ENCODE measurements at places on chromosomes 12 and 14.

GRCh38 chr12:103645202-103645601 is 58.1 kb downstream of the STAB2 start:
- no peak for DNase-seq

- DNase-seq: no peak
These were observed 281.5 kb downstream of the CACNA1C start for GRCh38 chr12:2334271-2334670.

DNA sequence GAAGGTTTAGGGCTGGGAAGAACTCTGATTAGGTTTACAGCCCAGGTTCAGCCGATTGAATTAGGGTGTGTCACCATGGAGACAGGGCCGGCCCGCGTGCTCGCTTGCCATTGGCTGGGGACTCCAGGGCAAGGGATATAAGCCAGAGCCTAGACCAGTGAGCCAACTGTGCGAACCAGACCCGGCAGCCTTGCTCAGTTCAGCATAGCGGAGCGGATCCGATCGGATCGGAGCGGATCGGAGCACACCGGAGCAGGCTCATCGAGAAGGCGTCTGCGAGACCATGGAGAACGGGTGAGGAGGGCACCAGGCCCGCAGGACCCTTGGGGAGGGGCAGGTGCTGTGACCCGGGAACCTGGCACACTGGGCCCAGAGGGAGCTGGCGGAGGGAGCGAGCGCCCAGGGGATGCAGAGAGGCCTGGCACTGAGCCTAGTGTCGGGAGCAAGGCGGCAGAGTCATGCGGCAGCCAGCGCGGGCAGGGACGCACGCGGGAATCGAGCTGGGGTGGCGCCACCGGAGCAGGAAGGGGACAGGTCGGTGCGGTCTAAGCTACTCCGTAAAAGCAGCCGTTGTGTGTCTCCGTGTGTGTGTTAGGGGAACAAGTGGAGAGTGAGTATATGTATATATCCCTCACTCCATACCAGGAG is at the start of gene PNP:
Gene PNP, plus strand, starts transcription at position 165 of the 648 bp plus-strand sequence. Its CDS starts 119 bp downstream, at position 284.
- DNase-seq: peak; percentile 73

DNA sequence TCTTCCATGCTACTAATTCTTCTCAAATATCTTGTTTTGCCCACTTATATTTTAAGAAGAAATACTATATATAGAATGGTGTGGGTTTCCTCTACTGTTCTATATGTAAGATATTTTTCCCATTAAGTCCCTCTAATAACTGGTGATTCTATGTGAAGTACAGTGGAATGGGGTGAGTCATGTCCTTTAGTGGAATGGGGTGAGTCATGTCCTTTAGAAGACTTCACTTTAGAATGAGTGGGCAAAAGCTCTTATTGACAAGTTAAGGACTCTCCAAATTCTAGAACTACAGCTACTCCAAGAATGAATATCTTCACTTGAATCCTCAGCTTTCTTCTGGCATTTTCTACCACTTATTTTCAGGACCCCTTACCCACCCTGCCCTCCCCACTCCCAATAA is 349.9 kb downstream of the ETNK1 start:
- no peak for DNase-seq

DNA sequence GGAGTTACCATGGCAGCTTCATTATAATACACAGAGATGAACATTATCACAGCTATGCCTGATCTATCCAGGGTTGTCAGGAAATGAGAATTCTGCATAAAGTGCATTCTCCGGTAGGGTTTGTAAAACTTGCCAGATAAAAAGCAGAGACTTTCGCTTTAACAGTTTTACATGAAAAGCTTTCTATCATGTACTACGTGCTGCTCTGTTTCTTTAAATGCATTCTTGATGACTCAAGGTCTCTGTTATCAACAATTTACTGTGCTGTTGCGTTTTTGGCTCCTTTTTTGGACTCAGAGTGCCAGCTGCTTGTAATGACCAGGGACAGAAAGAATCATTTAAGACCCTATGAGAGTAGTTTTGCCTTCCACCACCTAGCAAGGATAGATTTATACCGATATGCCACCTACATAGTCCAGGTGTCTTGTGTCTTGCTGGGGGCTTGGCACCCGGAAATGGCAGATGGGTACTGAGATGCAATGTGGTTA is 371.2 kb downstream of the BTG1 start:
- DNase-seq: no peak

- DNase-seq: no peak
These were observed 5.1 kb downstream of the PAPLN start for GRCh38 chr14:73242357-73242901.

Data from stimulated activated CD8-positive, alpha-beta memory T cell treated with anti-CD3 and anti-CD28 coated beads, Interleukin-4, amount 100 ng/mL, for 4 hours (primary cell).